Mucosa of descending colon (tissue), 3 donors: ENCODE measurements at places on chromosomes 12 and 14.

GRCh38 chr14:23442721-23443356, 7.4 kb upstream of the MYH7 start:
- DNase-seq, result no peak

GRCh38 chr14:77314043-77314442, 6.6 kb downstream of the POMT2 start:
- DNase-seq, result no peak

GRCh38 chr12:50132505-50133135, 20.6 kb downstream of the COX14 start:
- DNase-seq, result no peak

GRCh38 chr14:41419709-41420108, 187.0 kb upstream of the LRFN5 start:
- no peak for DNase-seq

GRCh38 chr12:91113621-91114020, 2.3 kb upstream of the LUM start:
- DNase-seq, result no peak

- no peak for DNase-seq
Observed at GRCh38 chr14:94936901-94937685, 167.2 kb upstream of the GSC start.
